ENCODE measurements at places on chromosomes 12 and 14. TPM values are rescaled to one million over a fixed set of nuclear protein-coding genes. Genes with fewer than 3 reads are reported as not detected.

The ACTR10 gene
- total RNA-seq: 37.7 TPM

The SPIC gene
- not detected for total RNA-seq

The TBK1 gene
- 20.4 TPM for total RNA-seq

- DNase-seq: no peak
Observed at GRCh38 chr14:35298351-35298750, 6.2 kb downstream of the PSMA6 start.

GRCh38 chr12:8081251-8081920 is 688 bp upstream of the NECAP1 start:
- DNase-seq: no peak

DNA sequence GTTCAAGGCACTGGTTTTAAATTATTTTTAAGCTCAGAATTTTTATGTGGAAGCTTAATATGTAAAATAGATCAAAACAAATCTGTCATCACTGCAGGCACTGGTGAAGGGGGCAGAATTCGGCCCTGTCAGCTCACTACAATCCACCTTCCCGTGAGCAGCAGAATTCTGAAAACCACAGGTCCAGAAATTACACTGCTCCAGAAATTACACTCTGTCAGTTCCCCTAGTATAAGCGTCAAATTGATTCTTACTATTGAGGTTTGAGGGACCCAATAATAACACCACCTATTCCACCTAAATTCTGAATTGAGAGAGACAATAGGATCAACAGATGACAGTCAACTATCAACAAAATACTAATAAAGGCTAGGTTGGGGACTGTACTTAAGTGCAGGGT is 245.5 kb downstream of the PHLDA1 start:
- no peak for DNase-seq

DNA sequence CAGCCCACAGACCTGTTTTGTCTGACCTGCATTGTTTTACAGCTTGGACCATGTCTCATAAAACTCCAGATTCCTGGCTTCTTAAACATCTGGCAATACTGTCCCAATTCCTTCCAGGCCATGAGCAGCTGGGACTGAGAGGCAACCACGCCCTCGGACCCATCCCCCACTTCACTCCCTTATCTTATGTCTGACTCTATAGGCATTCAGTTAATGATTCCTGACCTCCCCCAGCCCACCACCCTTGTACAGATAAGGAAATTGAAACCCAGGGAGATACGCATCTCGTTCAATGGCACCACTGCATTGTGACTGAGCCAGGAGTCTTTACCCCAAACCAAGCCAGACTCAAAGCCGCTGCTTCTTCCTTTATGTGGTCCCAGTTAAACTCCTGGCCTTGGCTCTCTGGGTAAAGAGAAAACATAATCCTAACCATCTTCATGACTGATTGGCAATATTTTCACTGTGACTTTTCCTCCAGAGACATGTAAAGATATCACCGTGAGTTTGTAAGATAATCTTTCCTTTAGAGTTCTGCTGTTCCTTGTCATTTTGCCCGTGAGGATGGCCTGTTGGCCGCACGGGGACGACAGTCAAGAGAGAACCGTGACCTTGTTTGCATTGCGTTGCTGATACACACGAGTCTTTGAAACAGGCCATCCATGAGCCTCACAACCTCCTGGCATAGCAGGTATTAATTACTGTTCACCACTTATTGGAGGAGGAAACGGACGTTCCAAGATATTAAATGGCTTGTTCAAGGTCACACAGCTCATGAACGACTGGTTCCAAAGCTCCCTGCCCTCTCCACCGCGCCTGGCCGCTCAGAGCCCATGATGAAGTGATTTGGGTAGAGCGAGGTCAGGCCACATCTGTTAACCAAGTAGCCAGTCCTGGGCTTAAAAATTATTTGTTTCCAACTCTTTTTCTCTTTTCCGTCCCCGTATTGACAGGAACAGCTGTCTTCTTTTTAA is 39.4 kb downstream of the MAP1LC3B2 start:
- DNase-seq: no peak

GRCh38 chr12:90936230-90937005 is 18.6 kb downstream of the CCER1 start:
- no peak for DNase-seq

- DNase-seq: no peak
Observed at GRCh38 chr14:21868442-21869046, 194.9 kb upstream of the OR4E1 start.

All from omental fat pad (tissue), 4 donors.